Dermis microvascular lymphatic vessel endothelial cell (primary cell): ENCODE measurements at places on chromosomes 1 and 21. TPM values are rescaled to one million over a fixed set of nuclear protein-coding genes. Genes with fewer than 3 reads are reported as not detected.

CHD5 gene
- total RNA-seq, result under 0.01 TPM in 2 replicates

TMEM269 gene
- total RNA-seq, result under 0.01 TPM in 1 of 2 replicates, not detected in the other

CACNA1E gene
- under 0.01 TPM in 2 replicates for total RNA-seq

TNFSF18 gene
- total RNA-seq, result 20.7 and 47.6 TPM in 2 replicates

KRTAP21-2 gene
- total RNA-seq, result not detected in 2 replicates

TSPAN2 gene
- total RNA-seq, result 1.3 and 5.9 TPM in 2 replicates
